ENCODE measurements at places on chromosomes 13 and 19. TPM values are rescaled to one million over a fixed set of nuclear protein-coding genes. Genes with fewer than 3 reads are reported as not detected.

The ISYNA1 gene
- total RNA-seq: 6.8 TPM

DNA sequence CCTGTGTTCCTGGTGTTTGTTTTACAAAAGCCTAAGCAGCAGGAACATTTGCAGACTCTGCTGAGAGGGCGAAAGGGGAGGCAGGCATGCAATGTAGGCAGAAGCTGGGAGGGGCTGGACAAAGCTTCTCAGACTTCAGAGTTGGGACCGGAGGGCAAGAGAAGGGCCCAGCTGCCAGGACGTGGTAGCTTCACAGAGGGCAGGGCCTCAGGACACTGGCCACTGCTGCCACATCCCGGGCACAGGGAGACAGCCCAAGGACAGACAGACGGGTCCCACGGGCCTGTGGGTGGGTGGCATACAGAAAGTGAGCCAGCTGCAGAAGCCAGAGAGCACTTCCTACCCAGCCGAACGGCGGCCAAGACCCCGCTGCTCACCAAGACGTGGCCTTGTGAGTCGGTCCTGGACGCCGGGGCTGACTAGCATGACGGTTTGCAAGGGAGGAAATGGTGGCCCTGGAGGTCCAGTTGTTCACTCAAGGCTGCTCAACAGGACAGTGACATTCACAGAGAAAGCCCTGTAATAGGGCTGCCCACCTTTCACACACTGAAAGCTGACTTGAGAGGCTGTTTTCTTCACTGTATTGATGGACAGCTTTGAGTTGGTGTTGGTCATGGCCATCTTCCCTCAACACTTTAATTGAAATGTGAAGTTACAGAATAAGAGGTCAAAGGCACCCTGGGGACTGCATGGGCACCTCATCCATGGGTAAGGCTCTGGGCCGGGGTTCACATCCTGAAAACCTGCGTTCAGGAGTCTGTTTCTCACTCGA is 23.7 kb upstream of the TFDP1 start:
- no peak for DNase-seq

GRCh38 chr13:92126399-92126798 is 728.0 kb downstream of the GPC5 start:
- no peak for DNase-seq

The GPR12 gene
- total RNA-seq: not detected

The IPO5 gene
- total RNA-seq: 200 TPM

GRCh38 chr19:6739390-6739882 is at the start of gene TRIP10:
Gene TRIP10, plus strand, starts transcription at chr19:6739680. Its CDS starts 82 bp downstream, at chr19:6739762.
- DNase-seq: peak; percentile 84

The DNAJC3 gene
- total RNA-seq: 132 TPM

The MED26 gene
- 12.9 TPM for total RNA-seq

GRCh38 chr19:38047641-38048040 is 140.6 kb downstream of the SIPA1L3 start:
- DNase-seq: no peak

GRCh38 chr13:113854238-113855011 is 9.5 kb downstream of the GAS6 start:
- DNase-seq: no peak

The DENND1C gene
- not detected for total RNA-seq

The CFD gene
- 0.88 TPM for total RNA-seq

GRCh38 chr19:52963247-52963618 is 552 bp upstream of the ZNF816 start:
- no peak for DNase-seq

GRCh38 chr19:18478545-18479311 is 40.8 kb upstream of the ISYNA1 start:
- peak; percentile 94 for DNase-seq

DNA sequence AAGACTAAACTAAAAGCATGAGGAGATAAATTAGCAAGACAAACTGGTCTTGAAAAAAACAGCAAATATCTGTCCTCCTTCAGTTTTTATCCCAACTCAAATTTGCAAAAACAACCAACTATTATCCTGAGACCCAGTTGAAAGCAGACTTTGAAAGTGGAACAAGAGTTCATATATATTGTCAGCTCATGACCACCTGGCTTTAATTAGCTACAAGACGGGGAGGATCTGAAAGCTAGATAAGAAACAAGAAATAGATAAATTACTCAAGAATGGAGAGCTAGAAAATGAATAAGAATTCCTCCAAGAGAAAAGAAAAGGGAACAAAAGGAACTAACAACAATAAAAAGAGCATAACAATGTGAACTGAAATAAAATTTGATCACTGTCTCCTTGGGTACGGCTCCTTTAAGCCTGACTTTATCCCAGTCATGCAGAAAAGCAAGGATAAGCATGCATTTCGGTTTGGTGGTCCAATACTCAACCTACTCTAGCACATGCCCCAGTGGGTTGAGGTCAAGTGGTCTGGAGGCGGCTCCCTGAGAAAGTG is 246.9 kb downstream of the DCLK1 start:
- no peak for DNase-seq

DNA sequence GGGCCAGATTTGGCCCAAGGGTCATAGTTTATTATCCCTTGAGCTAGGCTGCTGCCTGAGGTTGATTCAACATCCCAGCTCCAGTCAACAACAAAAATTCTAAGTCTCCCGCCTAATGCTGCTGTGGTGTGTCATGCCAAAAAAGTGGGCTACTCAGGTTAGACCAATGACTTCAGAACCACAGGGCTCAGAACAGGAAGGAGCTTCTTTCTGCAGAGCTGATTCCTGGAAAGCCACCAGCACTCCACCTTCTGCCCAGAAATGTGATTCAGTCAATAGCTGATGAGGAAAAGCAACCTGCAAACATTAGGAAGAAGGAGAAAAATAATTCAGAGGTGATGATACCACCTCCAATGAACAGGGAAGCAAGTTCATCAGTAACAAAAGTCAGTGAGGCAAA is 56.1 kb upstream of the SERPINE3 start:
- DNase-seq: no peak

DNA sequence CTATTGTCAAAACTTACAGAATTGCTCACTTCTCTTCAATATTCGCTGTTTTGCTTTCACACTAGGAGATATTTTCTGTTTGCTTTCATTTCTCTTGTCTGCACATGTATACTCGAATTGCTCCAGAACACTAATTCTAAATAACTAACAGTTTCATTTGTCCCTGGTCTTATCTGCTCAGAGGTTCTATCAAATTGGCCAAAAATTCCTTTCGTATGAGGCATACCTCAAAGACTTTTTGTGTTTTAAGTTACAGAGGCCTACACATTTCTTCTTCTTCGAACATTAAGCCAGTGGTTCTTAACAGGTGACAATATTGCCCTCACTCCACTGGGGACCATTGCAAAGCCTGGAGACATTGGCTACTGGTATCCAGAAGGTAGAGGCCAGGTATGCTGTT is 1314.6 kb downstream of the EFNB2 start:
- DNase-seq: no peak

- DNase-seq: peak; percentile 75
Measured at GRCh38 chr13:113904411-113904810, 40.5 kb upstream of the GAS6 start.

All from MCF 10A (cell line).